Occipital lobe (tissue), 3 donors: ENCODE measurements at places on chromosomes 3 and 15. TPM values are rescaled to one million over a fixed set of nuclear protein-coding genes. Genes with fewer than 3 reads are reported as not detected.

LRTM1 gene
- total RNA-seq = not detected

MINDY2 gene
- total RNA-seq = 36.5 TPM

SI gene
- not detected for total RNA-seq

KBTBD13 gene
- total RNA-seq = not detected

IDH3A gene
- total RNA-seq = 41.6 TPM
